ENCODE measurements at places on chromosomes 3 and 15.

DNA sequence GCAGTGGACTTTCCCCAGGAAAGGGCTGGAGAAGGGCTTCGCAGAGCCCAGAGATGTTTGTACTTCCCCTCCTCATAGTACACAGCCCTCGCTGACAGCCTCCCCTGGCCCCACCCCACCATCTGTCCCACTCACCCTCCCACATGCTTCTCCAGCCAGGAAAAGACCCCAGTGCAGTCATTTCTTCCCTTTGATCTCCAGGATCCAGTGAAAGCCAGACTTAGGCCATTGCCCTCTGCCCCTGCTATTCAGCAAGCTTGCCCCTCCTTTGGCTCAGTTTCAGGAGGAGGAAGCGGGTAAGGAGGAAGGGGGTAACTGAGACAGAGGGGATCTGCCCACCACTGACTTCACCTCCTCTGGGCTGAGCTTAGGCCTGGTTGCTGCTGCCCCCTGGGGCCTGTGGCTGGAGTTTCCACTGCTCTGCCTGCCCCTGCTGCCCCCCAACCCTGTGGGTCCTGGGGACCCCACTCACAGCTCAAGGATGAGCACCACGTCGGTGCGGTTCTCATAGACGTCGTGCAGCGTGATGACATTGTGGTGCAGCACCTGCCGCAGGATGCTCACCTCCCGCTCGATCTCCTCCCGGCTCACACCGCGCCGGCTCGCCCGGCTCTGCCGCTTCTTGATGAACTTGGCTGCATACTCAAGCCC is 63.1 kb downstream of the DAPK2 start:
- DNase-seq = no peak

GRCh38 chr3:174397848-174398247 is 461.3 kb upstream of the NAALADL2 start:
- DNase-seq = no peak

DNA sequence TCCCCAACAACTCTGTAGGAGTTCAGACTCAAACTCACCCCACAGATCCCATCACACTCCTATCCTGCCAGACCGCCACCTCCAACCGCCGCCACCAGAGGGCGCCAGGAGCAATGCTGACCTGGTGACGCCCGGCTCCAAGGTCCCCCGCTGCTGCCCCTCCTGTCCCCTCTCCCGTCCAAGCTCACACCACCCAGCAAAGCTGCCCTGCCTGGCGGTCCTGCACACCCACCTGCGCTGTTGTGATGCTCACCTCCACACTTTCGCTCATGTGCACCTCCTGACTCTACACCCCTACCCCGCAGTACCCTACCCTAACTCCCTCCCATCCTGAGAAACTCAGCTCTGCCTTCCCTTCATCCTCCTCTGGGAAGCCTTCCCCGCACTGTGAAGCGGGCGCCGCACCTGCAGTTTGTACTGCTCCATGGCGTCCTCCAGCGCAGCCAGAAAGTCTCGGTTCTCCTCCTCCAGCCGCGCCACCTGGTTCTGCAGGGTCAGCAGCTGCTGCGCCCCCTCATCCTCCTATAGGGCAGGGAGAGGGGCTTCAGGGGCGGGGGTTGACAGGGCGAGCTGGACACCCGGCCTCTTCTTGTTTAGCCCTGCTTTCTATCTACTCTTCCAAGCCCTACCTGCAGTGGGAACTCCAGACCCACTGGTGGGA is 7.9 kb downstream of the KIF7 start:
- DNase-seq = peak; percentile 54

DNA sequence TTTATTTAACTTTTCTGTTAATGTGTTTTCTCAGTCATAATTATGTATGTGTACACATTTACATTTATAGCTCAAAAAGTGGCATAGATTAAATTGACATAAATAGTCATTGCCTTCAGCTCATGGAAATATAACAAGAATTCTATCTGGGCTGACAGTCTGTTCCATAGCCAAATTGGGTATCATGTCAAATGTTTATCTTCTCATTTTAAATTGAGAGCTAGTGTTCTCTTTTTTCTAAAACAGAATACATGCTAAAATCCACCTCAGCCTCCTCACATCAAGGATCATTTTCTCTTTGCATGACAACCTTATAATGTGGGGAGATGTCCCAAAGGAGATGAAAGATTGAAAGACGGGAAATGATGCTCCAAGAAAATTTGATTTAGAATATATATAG is 144.1 kb upstream of the BCHE start:
- DNase-seq = no peak
